Islet precursor cell (in vitro differentiated cells): ENCODE measurements at places on chromosomes 1 and 21.

DNA sequence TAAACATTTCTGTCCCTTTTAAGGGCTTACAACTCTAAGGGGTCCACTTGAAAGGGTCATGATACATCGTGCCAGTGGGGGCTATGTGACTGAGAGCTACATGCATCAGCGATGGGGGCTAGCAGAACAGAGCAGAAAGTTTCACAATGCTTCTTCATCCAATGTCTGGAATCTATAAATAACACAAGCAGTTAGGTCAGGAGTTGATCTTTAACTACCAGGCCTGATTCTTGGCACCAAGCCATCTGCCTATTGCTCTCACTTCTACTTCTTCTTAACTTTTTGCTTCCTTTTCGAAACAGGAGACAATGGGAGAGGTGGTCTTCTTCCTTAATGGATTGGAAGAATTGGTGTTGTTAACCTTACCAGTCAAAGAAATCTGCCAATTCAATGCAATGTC lies 410.0 kb downstream of the TGFB2 start:
- no peak for DNase-seq

DNA sequence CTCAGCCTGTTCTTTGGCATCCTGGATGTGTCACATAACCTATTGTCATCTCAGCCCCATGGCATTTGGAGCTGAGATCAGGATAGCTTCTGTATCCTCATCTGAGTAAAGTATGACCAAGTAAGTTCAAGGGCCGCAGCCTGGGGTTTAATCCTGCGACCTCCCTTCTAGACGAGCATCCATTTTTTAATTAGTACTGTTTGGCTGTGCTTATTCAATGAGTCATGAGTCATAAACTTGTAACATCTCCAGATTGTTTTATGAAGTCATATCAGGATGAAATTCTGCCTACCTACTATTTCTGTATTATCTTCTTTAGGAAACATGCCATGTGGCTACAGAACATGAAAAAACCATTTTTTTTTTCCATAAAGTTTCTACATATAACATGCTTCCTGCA lies 119.1 kb downstream of the ERG start:
- DNase-seq, result no peak

GRCh38 chr1:1157033-1157365 lies 16.7 kb upstream of the TTLL10 start:
- DNase-seq, result no peak

- DNase-seq, result no peak
Observed at GRCh38 chr1:182995894-182996293, 27.3 kb upstream of the LAMC1 start.
